ENCODE measurements at places on chromosomes 7 and 10.
A peak's percentile ranks its signal among the peaks of the same experiment; 100 is the strongest.

GRCh38 chr7:33671531-33672262 lies 233.6 kb upstream of the BMPER start:
- DNase-seq = no peak

DNA sequence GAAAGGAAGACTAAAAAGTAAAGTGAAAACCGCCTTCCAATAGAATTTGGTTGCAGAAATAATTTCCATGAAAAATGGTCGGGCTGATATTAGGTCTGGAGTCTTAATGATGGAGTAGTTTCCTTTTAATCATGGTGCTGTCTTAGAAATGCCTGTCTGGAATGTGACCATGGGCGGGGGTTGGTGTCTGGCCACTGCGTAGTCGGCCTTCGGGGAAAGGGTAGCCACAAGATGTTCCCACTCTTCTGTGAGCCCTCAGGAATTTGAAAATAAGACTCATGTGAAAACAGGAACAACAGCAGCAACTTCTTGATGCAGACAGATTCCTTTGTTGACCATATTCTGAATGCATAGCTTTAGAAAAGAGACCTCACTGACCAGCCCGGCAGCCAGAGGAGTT lies 176.8 kb downstream of the KIAA1217 start:
- DNase-seq = no peak

DNA sequence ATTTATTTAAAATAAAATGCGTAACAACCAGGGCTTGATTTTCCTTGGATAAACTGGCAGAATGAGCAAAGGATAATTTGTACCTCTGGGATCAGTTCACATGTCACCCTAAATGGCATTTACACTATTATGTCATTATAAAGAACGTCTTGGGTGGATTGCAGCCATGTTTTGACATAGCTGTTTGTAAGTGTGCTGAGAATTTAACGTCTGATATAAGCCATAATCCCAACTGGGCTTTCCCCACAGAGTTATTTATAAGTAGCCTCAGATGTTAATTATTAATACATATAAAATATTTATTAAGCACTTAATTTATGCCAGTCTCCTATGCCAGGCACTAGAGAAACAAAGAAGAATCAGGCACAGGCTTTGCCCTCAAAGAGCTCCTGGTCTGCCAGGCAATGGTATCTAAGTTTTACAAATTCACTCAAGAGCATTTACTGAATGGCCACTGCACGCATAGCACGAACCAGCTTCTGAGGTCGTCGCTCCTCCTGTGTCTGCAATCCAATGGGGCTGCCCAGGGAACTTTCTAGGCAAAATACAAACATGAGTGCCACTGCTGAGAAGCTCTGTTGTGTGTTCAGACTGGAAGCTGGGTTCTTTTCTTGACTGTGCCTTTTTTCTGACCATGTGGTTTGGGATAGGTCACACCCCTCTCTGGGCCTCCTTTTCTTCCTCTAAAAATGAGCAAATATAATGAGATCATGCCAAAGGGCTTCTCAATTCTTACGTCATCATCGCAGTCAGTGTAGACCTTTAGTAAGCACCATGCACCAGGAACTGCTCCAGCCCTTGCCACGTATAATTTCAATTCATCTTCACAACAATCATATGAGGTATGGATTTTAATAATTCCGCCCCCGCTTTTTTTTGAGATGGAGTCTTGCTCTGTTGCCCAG lies 11.3 kb upstream of the CTBP2 start:
- no peak for DNase-seq

GRCh38 chr10:76133597-76134255 lies 702.3 kb downstream of the LRMDA start:
- no peak for DNase-seq

DNA sequence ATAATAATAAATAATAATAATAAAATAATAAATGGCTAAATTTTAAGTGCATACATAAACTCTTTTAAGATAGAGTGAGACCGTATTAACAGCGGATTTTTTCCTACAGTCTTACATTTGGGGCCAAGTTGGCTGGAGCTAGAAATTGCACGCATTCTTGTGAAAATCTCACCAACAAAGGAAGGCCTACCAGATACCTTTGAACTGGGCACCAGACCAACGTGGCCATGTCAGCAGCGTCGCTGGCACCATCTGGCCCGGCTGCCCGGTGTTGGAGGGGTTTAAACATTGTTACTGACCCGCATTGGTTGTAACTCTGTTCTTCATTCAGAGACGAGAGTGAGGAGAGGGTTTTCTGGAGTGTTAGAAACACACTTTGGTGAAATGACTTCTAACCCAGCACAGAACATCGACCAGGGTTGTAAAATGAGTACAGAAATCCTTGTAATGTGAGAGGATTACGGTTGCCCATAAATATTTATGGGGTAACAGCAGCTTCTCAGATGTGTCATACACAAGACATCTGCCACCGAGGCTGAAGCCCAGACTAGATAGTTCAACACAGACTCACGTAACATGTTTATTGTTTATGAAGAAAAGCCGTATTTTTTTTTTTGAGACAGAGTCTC lies 34.6 kb upstream of the UNCX start:
- DNase-seq = no peak

DNA sequence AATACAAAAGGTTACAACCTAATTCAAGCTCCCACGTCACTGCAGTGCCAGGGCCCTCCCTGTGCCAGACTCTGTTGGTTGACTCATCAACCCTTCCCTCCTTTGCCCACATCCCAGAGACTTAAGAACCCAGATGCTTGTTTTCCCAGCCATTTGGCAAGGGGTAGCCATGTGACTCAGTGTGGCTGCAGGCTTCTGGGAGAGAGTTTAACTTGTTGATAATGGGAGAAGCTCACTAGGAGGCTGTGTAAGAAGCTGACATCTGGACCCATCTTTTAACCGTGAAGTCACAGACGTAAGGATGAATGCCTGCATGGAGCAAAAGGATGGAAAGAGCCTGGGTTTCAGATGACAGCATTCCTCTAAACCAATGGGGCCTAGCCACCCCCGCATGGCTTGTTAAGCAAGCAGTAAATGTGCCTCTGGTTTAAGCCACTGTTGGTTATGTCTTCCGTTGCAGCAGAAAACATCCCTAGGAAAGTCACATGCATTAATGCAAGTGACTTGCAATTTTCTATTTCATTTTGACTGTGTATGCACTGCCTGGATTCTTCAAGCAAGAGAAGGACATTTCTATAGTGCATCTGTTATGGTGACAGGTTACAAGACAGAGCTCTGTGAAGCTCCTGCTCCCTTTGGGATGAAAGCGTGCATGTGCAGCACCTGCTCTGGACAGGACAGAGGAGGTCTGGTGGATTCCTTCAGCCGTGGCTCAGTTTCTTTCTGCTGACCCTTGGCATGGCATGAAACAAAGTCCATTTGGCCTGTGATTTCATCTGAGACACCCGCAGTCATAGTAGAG lies 57.5 kb upstream of the CREB5 start:
- DNase-seq = no peak

DNA sequence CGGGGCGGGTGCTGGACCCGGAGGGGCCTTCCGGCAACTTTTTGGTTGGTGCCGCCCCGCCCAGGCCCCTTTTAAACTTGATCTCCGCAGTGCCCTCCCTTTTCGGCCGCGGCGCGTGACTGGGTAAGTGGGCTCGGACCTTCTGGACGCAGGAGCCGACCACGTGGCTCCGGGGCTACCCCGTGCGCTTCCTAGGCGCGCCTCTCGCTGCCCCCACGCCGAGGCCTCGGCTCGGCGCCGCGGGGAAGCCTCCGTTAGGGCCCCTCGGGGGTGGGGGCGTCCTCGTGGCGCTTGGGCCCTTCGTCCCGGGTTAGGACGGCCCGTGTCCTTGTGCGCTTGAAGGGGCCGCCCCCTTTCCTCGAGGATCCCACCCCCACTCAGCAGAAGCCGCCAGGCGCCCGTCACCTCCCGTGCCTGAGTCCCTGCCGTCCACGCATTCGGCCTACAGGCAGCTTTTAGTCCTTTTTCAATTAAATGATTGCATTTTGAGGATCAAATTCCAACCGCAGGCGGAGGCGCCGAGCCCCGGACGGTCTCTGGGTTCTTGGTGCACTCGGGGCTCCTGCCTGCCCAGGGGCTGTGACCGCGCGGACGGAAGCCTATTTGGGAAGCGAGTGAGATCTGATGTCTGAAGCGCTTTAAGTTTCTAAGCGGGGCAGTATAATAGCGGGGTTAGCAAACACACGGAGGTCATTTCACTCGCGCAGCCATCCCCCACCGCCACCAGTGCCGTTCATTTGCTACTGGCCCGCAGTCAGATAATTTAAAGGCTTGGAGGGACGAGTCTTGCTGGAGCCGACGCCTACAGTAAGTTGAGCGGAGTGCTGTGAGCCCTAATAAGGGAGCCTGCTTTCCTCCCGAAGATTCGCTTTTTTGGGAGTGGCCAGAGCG lies 31.8 kb upstream of the TOMM7 start:
- peak; percentile 86 for DNase-seq

DNA sequence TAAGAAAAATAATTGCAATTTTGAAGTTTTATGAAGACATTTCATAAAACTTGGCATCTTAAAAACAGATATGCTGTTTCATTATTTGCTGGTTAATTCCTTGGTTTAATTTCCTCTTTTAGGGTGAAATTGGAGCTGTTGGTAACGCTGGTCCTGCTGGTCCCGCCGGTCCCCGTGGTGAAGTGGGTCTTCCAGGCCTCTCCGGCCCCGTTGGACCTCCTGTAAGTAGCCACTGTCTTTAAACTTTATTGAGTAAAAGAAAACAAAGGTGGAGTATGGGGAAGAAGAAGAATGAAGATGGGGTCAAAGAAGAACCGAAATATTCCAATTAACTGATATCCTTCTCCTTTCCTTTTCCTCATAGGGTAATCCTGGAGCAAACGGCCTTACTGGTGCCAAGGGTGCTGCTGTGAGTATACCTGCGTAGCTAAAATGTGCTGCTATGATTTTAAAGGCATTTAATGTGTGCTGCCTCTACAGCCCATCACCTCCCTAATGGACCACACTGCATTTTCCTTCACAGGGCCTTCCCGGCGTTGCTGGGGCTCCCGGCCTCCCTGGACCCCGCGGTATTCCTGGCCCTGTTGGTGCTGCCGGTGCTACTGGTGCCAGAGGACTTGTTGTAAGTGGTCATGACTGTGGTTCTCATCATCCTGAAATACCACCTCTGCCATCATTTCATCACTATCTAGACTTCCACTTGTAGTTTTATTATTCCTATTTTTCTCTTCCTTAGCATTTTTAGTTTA lies 14.7 kb downstream of the COL1A2 start:
- no peak for DNase-seq

- no peak for DNase-seq
Measured at GRCh38 chr10:662686-663465, 26.6 kb downstream of the DIP2C start.

DNA sequence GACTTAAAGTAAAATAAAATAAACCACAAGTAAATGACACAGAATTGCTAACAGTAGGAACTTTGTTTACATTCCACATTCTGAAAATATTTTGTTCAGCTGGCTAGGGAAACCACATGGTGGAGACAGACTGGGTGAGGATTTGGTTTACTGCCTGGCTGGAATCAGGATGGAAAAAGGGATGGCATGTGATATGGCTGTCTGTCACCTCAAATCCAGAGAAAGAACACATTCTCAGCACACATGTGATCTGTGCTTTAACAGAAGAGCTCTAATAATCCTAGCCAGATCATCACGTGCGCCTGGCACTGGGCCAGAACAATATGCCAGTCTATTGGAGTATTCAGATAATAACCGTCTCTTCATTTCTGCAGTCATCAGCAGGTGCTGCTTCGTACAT lies 90.9 kb upstream of the PIP4K2A start:
- DNase-seq = no peak

DNA sequence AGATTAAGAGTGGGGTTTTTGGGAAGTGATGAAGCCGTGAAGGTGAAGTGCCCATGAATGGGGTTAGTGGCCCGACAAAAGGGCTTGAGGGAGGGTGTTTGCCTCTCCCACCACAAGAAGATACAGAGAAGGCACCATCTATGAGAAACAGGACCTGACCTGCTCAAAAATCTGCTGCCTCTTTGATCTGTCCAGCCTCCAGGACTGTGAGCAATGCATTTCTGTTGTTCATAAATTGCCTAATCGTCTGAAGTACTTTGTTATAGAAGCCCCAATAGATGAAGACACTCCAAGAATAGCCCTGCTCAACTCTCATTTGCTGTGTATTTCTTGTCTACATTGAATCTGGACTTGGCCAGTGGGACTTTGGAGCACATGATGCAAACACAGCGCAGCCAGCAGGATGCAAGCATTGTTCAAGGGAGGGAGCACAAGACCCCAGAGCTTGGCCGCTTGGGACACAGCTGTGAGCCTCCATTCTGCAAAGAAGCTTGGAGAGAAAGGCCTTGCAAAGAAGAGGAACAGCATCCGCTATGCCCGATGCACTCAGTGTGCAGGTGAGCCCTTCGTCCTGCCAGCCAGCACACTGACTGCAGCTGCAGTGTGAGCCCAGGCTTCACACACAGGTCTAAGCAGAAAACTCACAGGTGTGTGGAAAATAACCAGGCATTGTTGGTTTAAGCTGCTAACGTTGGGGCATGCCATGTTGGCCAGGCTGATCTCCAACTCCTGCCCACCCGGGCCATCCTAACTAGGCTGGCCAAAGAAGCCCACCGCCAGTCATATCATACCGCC lies 73.2 kb upstream of the KLF6 start:
- no peak for DNase-seq

- no peak for DNase-seq
Measured at GRCh38 chr7:155830961-155831806, 18.9 kb upstream of the SHH start.

- no peak for DNase-seq
Measured at GRCh38 chr7:82517050-82517449, 73.5 kb upstream of the CACNA2D1 start.

DNA sequence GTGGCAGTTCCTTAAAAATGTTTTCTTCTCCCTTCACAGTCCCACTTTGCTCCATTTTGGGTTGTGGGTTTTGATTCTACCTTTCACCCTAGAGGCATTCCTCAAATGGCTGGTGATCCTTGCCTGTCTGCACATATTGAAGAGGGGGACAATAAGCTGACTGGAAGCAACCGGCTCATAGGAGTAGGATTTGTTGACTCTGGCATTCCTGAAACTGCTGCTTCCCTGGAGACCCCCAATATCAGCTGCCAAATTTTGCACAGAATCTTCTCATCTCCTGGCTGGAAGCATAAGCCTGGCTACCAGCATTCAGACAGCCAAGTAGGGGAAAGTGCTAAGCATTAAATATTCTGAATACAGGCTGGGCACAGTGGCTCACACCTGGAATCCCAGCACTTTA lies 53.7 kb downstream of the KIF5B start:
- DNase-seq = no peak

DNA sequence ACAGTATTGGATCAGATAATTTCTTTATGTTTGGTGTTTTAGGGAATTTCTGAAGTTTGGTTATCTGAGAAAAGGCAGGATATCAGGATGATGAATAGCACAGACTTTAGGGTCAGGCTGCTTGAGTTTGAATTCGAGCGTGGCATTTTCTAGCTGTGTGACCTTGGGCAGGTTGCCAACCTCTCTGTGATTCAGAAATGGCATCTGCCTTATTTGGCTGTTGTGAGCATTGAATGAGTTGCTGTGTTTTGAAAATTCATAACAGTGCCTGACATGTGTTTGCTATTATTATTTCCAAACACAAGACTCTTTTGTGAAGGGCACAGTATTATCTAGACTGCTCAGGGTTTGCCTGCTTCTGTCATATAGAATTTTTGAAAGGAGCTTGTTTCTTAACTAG lies 66.9 kb downstream of the NXPH1 start:
- DNase-seq = no peak

Data from stimulated activated CD4-positive, alpha-beta T cell treated with anti-CD3 and anti-CD28 coated beads, Interleukin-4, amount 100 ng/mL, for 24 hours (primary cell).